NCI-H1105 (cell line): ENCODE measurements at places on chromosomes 3 and 15.

DNA sequence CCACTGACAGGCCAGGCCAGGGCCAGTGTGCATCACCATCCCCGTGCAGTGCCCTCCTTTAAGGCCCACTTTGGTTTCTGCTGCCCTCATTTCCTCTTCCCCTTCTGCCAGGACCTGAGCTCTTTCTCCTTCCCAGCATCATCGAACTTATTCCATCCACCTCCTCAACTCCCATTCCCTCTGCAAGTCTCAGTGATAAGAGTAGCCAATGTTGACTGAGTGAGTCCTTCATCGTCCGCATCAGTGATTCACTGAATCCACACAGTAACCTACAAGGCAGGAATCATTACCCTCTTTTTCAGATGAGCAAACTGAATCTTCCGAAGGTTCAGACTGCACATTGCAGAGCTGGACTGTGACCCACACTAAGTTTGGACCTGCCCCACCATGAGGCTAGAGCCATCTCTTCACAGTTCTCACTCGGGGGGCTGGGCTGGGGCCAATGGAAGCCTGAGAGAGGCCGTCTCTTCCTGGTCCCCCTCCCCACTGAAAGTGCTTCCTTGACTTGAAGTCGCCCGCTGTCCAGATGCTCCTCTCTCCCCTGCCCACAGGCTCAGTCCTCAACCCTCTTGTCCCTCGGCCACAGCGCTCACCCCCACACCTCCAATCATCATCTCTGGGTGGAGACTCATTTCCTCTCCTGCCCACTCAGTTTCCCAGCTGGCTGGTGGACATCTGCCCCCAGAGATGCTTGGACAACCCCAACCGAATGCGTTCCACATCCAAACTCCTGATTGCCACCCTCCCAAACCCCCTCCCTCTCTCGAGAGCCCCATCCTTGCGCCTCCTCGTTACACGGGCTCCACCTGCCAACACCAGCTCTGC lies 15.2 kb upstream of the ANPEP start:
- no peak for DNase-seq

DNA sequence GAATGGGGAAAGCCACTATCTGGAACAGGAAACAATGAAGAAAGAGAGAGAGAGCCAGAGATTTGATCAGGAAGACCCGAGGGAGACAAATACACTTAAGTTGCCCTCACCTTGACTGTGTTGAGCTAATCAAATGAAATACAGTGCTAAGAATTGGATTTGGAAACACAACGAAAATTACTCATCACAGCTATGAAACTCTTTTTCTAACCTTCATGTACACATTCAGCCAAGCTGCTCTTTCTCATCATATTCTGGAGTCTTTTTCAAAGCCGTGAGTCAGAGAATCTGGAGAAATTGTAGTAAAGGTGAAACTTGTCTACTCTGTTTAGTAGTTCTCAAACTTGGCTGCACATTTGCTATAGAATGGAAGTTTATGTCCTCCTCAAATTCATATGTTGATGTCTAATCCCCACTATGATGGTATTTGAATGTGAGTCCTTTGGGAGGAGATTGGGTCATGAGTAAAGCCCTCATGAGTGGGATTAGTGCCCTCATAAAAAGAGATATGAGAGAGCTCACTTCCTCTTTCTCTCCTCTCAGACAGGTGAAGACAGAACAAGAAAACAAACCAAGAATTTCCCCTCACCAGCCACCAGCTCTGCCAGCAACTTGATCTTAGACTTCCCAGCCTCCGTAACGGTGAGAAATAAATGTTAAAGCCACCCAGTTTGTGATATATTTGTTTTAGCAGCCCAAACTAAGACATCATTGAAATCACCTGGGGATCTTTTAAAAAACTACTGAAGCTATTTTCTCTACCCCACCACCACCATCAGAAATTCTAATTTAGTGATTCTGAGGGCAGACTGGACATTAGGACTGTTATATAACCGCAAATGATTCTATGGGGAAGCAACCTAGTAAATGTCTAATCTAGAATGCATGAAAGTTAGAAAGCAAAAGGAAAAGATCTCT lies 143.6 kb upstream of the GRM7 start:
- no peak for DNase-seq

GRCh38 chr3:47016086-47016933 lies 36.8 kb downstream of the NBEAL2 start:
- no peak for DNase-seq

DNA sequence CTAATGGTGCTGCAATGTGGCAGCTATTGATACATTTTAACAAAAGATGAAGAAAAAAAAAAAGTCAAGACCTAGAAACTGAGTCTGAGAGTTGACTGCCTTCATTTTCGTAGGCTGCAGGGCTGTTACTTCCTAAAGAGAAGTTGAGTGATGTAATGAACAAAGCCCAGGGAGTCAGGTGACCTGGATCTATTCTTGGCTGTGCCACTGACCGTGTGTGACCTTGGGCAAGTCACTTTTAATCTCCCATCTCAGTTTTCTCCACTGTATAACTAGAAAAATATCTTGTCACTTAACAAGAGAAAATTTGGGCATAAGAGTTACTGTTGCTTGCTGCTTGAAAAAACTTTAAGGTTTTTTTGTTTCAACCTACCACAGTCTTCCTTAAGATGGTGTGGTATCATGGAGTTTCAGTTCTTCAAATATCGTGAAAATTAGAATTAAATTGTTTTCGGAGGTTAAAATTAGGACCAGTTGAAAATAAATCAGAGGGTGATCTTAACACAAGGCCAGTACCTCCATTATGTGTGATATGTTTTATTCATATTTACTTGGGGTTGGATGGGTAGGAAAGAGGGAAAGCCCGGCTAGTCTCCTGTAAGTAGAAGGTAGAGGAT lies 5.8 kb downstream of the FMN1 start:
- DNase-seq = no peak

GRCh38 chr15:95559875-95560394 lies 770.6 kb upstream of the NR2F2 start:
- no peak for DNase-seq

GRCh38 chr3:197028728-197029510 lies 698 bp downstream of the MELTF start:
- no peak for DNase-seq

DNA sequence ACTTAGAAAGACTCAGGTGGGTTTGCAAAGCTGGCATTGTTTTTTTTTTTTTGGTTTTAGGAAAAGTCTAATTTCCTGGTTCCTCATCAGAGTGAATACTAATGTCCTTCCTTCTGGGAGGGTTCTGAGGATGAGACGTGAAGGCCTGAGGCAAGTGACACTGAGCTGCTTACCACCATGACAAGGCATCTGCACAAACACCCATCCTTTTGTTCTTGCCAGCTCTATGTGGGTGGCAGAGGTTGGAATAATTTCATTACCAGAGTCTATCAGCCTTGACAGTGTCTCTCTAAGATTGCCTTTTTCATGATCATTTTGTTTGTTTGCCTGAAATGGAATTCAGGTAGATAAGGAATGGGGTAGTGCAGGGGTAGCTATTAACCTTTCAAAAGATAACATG lies 17.1 kb downstream of the RTP4 start:
- no peak for DNase-seq

DNA sequence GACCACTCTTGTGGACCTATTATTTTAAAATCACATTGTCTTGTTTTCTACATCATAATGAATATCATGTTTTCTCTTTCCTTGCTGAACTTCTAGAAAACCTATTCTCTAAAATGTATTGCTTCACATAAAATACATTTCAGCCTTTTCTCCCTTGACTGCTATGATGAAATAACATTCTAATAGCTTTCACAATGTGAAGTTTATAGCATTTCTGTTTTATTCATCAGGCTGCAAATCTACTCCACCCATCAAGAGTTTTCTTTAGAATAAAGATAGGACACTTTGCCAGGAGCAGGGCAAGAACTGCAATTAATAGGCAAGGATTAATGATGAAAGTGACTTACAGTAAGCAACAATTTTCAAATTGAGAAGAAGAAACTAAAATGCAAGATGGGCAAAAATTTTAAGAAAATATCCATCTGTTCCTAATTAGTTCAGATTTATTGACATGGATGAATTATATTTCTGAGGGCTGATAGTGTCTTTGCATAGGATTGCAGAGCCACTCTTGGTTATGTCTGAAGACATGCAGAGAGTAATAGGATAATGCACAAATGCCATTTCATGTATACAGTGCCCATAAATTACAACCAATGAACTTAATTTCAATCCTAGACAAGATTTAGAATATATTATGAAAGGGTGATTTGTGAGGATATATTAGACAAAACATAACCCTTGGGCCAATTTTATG lies 21.7 kb downstream of the LEKR1 start:
- no peak for DNase-seq

- DNase-seq = no peak
These were observed 324.0 kb upstream of the CHRM5 start for GRCh38 chr15:33644304-33644703.

GRCh38 chr3:105515372-105515771 lies 148.7 kb downstream of the ALCAM start:
- no peak for DNase-seq

DNA sequence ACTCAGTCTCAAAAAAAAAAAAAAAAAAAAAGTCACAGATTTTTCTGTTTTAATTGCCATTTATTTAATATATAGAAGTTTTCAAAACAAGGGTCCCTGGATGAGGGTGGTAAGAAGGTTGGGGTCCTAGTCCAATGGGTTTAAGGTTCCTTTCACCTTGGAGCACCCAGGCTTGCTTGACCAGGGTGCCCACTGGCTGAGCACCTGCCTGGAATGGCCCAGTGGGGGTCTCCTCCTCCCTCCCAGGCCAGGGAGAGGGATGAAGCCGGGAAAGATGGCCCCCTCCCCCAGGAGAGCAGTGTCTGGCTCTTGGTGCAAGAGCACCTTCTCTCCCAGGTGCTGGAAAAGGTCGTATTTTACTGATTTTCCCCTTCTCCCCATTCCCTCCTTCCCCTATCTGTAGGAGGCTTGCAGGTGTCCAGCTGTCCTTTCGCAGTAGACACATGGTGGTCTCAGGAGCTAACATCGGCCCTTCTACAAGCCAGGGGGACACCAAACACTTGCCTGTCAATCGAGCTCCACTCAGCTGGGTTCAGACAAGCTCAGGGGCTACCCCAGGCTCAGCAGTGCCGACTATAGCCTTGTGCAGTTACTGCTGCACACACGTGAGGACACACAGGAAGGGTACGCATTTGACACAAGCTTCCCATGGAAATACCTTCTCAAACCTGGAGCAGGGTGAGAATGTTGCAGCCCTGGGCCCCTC lies 112.3 kb upstream of the KLF13 start:
- no peak for DNase-seq
